ENCODE measurements at places on chromosomes 5 and 9.

DNA sequence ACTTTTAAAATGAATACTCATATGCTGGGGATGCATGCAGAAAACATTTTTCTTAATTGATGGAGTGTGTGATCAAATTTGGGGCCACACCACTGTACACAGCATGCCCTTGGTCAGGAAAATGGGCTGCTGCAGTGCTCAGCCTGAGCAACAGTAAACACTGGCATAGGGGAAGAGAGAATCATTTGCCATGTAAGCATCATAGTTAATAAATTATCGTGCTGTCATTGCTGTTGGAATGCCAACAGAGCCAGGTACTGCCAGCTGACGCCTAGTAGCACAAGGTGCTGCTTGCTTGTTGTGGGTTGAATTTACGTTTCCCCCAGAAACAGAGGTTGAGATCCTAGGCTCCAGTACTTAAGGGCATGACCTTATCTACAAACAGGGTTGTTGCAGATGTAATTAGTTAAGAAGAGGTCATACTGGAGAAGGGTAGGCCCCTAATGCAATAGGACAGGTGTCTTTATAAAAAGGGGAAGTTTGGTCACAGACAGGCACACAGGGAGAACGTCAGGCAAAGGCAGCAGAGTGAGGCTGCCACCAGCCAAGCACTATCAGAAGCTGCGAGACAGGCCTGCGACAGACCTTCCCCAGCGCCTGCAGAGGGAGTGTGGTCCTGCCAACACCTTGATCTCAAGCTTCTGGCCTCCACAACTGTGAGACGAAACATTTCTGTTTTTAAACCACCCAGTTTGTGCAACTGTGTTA lies 25.3 kb downstream of the DAP start:
- no peak for DNase-seq

DNA sequence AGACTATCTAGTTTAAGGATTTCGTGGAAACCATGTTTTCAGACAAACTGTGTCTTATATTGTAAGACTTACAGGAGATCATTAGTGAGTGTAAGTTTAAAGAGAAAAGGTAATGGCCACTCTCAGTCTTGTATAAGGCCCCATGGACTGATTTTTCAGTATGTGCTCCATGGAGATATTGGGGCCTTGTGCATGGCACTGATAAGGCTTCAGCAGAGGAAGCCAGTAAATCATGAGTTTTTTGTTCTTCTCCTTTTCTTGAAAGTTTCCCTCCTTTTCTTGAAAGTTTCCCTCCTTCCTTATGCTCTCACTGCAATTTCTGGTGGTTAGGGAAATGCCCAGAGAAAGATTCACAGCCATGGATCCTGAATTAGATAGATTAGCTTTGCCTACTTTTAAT lies 471.3 kb downstream of the LRRC70 start:
- DNase-seq: no peak

GRCh38 chr5:96252596-96252995 lies 180.5 kb downstream of the PCSK1 start:
- no peak for DNase-seq

DNA sequence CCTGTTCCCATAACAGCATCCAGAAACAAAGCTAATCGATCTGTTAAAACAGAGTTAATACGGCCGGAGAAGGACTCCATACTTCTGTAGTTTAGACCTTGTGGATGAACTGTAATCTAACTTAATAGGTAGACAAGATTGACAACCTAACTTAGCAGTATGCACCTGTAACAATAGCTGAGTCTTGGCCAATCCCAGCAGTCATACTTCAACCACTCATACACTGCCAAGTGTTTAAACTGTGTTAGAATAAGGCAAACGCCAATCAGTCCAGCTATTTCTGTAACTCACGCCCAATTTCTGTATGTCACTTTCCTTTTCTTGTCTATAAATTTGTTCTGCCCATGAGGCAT lies 33.7 kb upstream of the MACIR start:
- DNase-seq: no peak

GRCh38 chr5:171450423-171451331 lies 31.2 kb downstream of the FGF18 start:
- no peak for DNase-seq

All from activated T-helper 1 cell treated with anti-CD3 and anti-CD28 coated beads, Interleukin-2, amount 50 U/mL, for 16 hours (primary cell).